ENCODE measurements at places on chromosomes 4 and X.

- DNase-seq: no peak
Measured at GRCh38 chr4:178316211-178316610, 874.0 kb upstream of the AGA start.

DNA sequence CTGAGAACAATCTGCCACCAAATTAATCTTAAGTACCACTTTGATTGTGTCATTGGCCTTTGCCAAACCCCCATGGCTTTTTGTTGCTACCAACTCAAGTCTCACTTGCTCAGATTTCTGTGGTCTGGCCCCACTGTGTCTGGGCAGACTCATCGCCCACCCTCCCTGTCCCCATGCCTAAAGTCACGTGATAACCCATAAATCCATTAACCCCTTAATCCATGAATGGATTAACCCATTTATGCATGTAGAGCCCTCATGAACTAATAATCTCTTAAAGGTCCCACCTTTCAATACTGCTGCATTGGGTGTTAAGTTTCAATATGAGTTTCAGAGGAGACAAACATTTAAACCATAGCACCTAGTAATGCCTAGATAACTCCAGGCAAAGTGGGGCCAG, 78.5 kb upstream of the BLTP1 start:
- no peak for DNase-seq

DNA sequence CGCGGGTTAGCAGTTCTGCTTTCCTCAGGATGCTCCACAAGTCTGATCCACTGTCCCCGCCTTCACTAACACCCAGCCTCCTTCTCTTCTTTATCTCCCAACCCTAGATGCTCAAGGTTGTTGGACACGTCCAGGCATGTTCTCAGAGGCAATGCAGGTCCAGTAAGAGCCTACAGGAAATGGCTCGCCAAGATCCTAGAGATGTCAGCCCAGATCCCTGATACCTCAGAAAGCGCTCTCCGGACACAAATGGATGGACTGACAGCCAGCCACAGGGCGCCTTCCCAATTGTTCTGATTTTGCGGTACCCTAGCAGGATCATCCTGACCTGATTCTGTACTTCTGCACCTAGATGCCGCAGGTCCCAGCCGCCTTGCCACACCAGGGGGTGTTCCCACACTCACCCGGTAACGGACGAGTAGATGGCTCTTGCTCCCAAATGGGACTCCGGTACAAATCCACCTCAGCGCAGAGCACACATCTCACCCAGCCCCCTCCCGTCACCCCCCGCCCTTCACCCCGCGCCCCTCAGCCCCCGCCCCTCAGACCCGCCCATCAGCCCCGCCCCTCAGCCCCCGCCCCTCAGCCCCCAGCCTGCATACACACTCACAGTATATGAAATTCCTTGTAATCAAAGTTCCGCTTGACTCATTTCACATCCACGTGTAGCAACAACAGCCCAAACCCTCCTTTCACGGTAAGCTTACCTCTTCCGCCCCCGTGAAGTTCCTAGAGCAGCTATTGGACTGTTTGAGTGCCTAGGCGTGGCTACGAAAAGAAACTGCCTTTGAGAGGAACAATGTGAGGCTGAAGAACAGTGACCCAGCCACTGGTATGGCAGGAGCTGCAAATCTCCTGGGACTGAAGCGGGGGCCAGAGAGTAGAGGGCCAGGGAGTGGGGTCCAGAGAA, at the start of gene EDA2R:
Gene EDA2R (minus strand): TSS at position 488 of the 910 bp plus-strand sequence. CDS start 23,058 bp downstream, outside the sequence.
- DNase-seq: no peak

- no peak for DNase-seq
Measured at GRCh38 chr4:152245680-152246079, 290.2 kb downstream of the FBXW7 start.

DNA sequence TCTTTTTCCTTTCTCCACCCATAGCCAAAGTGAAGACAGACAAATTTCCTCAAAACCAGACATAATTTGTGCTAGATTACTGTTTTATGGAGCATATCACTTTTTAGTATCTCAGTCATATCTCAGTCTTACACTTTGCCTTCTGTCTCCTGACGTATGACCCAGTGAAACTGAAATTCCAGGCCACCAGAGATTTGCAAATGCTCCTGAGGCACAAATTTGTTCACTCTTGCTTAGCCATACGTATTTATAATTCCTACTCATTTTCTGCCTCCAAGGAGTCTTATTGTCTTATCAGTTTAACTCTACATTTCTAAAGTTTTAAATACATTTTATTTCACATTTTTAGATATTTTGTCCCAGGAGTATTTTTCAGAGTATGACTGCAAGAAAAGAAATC, 10.0 kb downstream of the TMEM156 start:
- DNase-seq: no peak

DNA sequence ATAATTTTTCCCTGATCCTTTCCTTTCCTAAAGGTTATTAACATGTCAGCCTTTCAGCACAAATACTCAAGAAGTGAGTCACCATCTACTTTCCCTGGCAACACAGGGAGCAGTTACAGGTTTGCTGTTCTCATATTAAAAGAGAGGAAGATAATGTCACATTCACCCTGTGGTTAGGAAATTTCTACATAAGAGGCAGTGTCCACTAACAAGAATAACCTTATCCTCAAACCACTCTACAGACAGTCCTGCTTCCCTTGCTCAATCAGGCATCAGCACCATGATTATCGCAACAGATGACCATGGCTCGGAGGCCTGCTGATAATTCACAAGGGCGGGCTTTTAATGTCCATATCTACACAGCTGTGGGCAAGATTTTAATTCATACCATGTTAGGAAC, 30.9 kb downstream of the RNF150 start:
- no peak for DNase-seq

DNA sequence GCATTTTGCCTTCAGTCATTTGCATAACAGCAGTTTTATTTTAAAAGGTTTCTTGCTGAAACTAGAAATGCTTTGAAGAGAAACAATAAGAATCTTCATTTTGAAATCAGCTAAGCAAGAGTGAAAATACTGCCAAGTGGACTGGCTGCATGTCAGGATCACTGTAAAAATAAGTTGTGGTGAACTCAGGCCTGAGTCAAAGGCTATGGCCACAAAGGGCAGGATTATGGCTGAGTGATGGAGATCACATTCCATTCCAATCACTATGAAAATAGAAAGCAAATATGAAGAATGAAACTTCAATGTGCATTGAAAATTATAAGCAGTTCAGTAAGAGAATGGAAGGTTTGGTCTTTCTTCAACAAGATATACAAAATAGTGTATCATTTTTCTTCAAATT, 224.5 kb downstream of the PCDH18 start:
- no peak for DNase-seq

DNA sequence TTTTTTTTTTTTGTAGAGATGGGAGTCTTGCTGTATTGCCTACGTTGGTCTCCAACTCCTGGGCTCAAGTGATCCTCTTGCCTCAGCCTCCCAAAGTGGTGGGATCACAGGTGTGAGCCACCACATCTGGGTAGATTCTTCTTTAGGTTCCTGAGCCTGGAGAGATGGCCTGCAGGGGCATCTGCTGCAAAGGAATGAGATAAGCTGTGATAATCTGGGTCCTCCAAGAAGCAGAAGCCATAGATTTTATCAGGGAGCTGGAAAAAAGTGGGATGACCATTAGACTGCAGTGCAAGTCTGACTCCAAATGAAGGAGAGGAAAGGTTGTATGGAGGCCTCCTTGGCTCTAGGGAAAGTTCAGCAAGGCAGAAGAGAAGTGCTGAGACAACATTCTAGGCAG, 19.0 kb upstream of the ACSL1 start:
- no peak for DNase-seq
